Heart left ventricle (tissue), 16 donors: ENCODE measurements at places on chromosomes 3 and 15. TPM values are rescaled to one million over a fixed set of nuclear protein-coding genes. Genes with fewer than 3 reads are reported as not detected.

NPTN gene
- total RNA-seq = 174 TPM

ISL2 gene
- total RNA-seq = not detected

ROBO1 gene
- 8.5 TPM for total RNA-seq

TRIM42 gene
- not detected for total RNA-seq

HRG gene
- not detected for total RNA-seq

GOLGA6L10 gene
- total RNA-seq = 0.69 TPM

PDIA5 gene
- 16.3 TPM for total RNA-seq

COL8A1 gene
- 12.5 TPM for total RNA-seq

IQCF2 gene
- not detected for total RNA-seq

HEG1 gene
- total RNA-seq = 168 TPM

SNX33 gene
- 9.5 TPM for total RNA-seq

DNA sequence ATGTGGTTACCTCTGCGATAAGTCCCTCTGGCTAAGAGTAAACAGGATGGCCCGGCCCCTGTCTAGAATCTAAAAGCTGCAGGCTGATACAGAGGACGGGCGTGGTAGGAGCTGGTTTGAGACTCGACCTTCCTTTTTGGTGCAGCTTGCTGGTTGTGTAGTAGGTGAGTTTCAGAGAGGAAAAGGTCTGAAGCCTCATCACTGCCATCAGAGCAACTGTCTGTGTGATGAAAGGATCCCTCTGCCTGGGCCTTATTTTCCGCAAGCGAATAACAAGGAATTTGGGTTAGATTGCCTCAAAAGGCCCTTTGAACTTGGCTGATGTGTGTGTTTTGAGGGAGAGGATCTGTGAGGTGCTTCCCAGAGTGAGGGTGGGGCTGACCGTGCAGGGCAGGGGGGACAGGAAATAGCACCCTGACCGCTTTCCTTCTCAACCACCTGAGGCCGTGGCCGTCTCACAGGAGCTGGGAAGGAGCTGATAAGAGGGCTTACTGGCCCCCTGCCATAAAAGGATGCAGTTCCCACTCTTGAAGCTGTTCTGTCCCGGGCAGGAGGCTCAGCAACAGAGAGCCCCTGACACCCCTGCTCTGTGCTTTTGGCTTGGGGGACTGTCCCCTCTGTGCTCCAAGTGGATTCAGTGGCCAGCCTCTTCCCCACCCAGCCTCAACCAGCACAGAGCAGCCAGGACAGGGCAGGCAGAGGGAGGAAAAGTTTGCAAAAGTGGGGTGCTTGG is 45.6 kb upstream of the TFRC start:
- no peak for DNase-seq

GRCh38 chr3:138863776-138864113 is 29.0 kb upstream of the PIK3CB start:
- no peak for DNase-seq

GRCh38 chr3:29374226-29374625 is 93.4 kb downstream of the RBMS3 start:
- DNase-seq = no peak

- no peak for DNase-seq
Measured at GRCh38 chr3:192433704-192434103, 293.6 kb downstream of the FGF12 start.

DNA sequence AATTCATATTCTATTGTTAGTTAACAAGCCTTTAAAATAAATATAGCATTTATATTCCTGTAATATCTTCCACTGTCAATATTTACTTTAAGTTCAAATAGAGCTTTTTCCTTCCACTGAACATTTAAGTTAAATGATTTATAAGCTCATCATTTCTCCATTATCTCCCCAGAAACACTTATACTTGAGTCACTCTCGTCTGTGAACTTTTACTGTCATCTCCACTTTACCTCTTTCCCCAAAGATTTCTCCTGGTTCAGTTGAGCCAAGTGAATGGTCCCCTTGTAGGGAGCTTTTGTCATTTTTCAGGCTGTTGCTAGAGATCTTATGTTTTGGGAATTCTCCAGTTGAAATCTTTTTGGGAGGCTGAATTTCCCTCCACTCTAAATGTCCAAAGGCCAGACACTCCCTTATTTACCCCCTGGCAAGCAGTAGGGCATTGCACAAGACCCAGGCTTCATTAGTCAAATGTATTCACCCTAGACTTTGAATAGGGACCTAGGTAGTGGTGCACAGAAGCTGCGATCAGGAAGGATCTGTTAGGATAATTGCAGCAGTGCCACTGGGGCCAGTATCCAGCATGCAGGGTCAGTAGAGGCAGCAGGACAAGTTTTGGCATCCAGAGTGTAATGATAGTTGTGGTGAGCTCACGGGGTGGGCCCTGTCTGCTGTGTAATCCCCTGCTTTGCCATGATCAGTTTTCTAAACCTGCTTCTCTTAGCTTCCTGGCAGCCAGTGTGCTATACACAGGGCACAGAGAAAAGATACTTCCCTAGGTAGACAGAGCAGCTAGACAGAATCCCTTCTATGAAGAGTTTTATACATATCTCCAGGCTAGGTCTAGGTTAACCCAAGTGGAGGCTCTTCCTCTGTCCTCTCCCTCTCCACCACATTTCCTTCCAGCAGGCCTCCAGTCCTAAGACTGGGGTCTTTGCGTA is 356.5 kb upstream of the SLCO3A1 start:
- DNase-seq = no peak

DNA sequence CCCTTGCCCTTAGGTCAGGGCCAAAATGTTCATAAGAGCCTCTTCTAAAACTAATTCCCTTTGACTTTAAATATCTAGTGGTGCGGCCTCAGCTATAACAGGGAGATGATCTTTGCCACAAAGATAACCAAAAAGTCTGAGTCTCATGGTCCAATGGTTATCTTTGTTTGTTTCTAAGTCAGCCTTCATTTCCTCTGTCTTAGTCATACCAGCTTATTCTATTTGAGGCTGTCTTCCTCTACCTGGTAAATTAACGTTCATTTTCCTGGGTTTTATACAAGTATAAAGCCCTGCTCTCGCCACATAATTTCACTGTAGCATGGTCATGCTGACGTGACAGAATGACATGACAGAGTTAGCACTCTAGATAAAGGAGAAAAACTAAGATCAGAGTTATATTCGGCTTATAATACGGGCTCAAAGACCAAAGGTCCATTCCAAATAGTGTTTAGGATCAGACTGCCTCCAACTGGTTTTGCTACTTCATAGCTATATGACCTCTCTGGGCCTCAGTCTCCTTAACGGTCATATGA is 18.4 kb downstream of the ZNF860 start:
- DNase-seq = no peak

DNA sequence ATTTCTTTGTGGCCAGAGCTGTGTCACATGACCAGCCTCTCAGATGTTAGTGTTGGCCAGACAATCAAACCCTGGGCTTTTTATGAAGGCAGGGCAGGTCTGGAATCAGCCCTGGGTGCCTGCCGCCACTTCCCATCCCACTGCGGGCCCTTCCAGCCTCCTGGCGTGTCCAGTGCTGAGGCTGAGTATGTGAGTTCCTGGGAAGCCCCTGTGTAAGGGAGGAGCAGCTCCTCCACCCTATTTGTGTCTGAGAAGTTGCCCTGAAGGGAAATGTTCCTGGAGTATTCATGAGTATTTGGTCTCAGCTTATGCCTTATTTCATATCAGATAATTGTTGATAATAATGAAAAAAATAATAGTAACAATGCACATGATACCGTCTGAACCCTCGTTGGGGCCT is 190.1 kb downstream of the NSMCE3 start:
- DNase-seq = no peak

- no peak for DNase-seq
Measured at GRCh38 chr15:47374222-47374621, 343.1 kb upstream of the SEMA6D start.

DNA sequence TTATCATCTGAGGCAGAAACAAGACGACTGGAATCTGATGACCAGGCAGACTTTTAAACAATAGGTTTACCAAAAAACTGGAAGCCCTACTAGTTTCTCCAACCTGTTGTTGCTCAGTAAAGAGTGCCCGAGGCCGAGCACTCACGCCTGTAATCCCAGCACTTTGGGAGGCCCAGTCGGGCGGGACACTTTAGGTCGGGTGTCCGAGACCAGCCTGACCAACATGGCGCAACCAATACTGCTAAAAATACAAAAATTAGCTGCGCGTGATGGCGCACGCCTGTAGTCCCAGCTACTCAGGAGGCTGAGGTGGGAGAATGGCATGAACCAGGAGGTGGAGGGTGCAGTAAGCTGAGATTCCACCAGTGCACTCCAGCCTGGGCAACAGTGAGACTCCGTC is 1.1 kb upstream of the WDR5B start:
- no peak for DNase-seq

- DNase-seq = no peak
Measured at GRCh38 chr3:34132069-34132692, 333.8 kb downstream of the PDCD6IP start.

- DNase-seq = no peak
Measured at GRCh38 chr3:124553178-124553577, 177.1 kb upstream of the UMPS start.

GRCh38 chr3:117433427-117433826 is 723.8 kb downstream of the TUSC7 start:
- DNase-seq = no peak

- DNase-seq = no peak
Measured at GRCh38 chr15:85785887-85786780, 8.6 kb downstream of the KLHL25 start.

GRCh38 chr15:101433396-101433795 is 56.1 kb downstream of the PCSK6 start:
- no peak for DNase-seq

DNA sequence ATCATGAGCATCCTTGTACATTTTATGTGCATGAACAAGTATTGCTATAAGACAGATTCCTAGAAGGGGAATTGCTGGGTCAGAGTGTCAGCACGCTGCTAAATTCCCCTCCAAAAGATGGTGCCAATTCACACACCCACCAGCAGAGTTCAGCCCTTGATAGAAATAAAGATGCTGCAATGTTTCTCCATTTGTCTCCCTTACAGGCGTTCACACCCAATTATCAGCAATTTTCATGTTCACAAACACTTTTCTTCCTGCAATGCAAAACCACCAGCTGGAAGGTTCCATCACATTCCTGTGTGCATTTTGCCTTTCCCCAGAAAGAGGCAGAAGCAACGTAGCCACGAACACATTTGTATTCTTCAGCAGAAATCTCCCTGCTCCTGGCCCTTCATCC is 3.3 kb upstream of the TAMM41 start:
- no peak for DNase-seq

DNA sequence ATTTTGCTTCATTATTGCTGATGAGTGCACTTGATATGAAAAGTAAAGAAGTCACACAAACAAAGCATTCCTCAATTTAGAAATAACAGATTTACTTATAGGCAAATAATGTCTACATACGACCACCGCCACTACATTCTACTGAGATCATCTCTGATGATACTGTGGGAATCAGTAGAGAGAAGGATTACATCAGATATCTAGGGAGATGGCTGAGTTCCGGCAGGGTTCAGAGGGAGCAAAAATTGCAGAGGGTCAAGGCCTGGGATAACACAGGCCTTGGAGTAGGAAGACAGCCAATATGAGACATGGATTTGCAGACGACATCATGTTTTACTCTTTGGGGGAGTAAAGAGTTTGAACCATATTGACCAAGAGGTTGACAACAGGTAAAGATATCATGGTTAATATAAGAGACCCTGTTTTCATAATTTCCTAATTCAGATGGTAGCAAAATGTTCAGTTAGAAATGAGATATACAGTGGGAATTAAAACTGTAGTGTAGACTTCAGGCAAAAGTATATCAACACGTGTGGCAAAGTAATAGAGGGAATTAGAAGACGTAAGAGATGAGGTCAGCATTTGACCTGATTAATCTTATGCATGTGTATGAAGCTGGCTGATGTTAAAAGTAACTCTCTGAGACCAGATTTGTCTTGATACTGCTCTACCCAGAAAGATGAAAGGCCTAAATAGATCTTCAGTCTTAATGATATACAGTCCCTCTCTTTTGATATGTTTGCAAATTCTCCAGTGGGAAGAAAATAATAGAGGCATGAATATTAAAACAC is 15.6 kb downstream of the LSAMP start:
- no peak for DNase-seq

DNA sequence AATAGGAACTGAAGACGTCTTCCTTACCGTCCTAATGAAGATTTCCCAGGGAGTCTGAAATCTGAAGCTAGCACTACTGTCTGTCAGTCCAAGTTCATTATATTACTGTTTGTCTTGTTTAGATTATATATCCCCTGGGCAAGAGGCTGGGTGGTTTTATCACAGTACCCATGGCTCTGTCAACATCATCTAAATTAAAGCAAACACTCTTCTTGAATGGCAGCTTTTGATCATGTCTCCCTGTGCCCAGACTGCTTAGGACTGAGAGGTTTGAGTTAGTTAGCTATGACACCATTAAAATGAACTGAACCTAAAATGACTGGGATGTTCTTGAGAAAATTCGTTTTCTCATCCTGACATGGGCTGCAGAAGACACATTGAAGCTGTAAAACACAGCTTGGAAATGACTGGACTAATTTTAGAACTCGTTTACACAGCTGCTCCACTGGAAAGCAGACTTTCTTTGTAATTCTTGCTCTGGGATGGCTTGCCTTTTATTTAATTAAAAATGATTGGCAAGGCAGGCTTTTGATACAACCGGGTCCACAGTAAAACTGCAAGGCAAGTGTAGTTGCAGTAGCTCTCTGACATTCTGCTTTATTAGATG is 243.5 kb downstream of the MFSD1 start:
- DNase-seq = no peak

DNA sequence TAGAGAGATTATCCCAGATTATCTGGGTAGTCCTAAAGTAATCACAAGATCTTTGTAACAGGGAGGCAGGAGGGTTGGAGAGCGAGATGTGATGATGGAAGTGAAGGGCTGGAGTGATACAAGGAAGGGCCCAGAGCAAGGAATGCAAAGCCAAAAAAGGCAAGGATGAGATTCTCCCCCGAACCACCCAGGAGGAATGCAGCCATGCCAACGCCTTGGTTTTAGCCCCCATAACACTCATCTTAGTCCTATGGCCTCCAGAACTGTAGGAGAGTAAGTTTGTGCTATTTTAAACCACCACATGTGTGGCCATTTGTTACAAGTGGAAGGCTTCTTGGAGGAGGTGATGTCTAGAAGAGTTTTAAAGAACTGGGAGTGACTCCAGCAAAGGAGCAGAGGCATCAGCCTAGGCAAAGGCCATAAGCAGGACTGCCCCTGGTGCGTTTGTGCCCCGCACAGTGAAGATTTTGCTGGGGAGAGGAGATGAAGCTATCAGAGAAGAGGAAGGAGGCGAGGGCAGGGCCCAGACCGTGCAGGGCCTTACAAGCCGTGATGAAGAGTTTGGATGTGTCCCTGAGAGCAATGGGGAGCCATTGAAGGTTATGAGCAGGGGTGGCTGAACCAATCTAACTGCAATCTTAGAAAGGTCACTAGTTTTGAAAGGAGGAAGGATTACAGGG is 25.3 kb upstream of the CORO2B start:
- DNase-seq = no peak

- no peak for DNase-seq
Measured at GRCh38 chr3:150094150-150094933, 123.6 kb upstream of the PFN2 start.
